ENCODE measurements at places on chromosomes 4 and X.

DNA sequence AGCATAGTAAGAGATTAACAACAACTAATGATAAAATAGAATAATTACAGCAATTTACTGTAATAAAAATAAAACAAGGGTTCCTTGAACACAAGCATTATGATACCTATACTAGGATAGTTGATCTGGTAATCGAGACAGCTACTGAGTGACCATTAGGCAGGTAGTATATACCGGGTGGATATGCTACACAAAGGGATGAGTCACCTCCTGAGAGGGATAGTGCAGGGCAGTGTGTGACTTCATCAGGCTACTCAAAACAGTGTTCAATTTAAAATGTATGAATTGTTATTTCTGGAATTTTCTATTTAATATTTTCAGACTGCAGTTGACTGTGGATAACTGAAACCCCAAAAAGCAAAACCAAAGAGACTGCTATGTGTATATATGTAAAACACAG is 9.7 kb upstream of the ANTXR2 start:
- no peak for DNase-seq

GRCh38 chrX:16743604-16744325 is 24.4 kb downstream of the SYAP1 start:
- DNase-seq = no peak

DNA sequence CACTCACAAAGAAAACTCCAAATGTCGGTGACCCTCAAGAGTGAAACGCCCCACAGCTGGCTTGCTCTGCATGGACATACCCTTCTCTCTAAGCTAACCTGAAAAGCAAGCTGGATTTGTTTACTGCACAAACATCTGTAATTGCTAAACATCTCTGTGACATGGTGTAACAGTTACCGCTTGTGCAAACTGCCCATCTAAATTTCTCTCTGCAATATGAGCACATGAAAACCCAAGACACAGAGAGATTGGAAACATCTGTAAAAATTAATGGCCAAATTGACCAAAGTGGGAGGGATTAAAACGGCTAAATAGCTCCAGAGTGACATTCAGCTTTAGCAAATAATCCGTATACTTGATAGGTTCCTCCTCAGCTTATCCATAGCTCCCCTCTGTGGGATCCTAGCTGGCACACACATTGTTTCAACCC is 155.0 kb upstream of the MAP3K15 start:
- DNase-seq = no peak

- DNase-seq = no peak
Measured at GRCh38 chrX:110156167-110156754, 153.3 kb downstream of the TMEM164 start.

- no peak for DNase-seq
Measured at GRCh38 chr4:13262816-13263215, 221.3 kb downstream of the RAB28 start.

DNA sequence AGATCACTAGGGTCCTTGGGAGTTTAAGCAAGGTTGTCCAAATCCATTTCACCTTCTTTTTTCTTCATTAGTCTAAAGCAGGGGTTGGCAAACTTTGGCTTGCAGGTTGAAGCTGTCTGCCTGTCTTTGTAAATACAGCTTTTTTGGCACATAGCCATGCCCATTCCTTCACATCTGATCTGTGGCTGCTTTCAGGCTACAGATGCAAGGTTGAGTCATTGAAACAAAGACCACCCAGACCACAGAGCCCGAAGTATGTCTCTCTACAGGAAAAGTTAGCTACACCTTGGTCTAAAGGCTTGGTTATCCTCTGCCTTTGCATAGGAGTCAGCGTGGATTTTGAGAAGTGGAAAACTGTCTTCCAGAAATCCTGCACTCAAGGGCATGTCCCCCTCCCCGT is 238.1 kb upstream of the STS start:
- DNase-seq = no peak

DNA sequence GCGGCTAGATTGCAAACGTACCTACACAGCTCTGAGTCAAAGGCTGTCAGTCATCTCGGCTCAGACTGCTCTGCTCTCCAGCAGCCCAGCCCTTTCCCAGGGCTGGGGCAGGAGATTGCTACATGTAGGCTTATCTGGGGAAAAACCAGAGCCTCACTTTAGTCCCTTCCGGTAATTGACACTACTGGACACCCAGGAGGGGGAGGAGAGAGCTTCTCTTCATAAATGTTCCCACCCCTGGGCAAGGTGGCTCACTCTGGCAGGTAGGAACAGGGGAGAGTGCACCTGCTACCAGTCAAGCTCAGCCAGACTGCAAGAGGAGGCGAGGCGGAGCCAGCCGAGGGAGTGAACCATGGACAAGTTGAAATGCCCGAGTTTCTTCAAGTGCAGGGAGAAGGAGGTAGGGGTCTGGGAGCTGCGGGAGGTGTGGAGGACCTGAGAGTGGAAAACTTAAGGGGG is at the start of gene SLC6A14:
TSS of gene SLC6A14 (plus strand) at position 249 of the 459 bp plus-strand sequence. CDS start at position 353, 104 bp downstream.
- DNase-seq = no peak

GRCh38 chr4:71304289-71304850 is 34.5 kb upstream of the SLC4A4 start:
- no peak for DNase-seq

DNA sequence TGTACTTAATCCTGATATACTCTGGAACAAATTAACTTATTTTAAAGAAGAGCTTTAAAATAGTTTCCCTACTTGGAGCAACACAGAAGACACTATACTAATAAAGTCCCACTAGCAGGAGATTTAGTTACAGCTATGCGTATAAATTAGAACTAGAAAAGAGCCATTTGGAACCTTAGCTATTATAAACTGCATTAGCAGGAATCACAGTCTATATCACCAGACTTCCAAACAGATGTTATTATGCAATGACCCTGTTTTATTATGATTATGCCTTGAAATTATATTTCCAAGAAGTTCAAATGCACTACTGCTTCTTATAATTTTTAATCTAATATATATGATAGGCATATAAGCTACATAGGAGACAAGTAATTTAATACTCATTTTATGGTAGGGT is 95.5 kb upstream of the WDR44 start:
- no peak for DNase-seq

DNA sequence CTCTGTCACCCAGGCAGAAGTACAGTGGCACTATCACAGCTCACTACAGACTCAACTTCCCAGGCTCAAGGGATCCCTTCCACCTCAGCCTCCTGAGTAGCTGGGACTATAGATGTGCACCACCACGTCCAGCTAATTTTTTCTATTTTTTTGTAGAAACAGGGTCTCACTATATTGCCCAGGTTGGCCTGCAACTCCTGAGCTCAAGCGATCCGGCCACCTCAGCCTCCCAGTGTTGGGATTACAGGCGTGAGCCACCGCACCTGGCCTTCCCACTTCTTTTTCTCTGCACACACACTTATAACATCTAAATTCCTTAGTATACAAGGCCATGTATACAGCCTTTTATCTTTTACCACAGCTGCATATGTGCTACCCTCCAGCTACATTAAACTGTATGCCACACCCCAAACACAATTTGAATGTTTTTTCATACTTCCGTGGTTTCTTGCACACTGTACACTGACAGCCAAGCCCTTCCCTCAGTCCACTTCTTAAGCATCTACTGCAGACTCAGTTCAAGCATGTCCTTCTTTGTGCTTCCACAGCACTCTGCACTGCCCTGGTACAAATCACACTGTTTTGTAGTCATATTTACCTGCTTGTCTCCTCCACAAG is 6.5 kb downstream of the SLC7A3 start:
- DNase-seq = no peak

DNA sequence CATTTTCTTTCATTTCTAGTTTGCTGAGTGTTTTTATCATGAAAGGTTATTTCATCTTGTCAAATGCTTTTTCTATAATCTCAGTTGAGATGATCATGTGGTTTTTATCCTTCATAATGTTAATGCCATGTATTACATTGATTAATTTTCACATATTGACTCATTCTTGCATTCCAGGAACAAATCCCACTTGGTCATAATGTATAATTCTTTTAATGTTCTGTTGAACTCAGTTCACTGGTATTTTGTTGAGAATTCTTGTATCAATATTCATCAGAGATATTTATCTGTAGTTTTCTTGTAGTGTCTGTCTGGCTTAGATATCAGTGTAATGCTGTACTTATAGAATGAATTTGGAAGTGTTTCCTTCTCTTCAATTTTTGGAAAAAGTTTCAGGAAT is 16.7 kb upstream of the LHFPL1 start:
- no peak for DNase-seq

DNA sequence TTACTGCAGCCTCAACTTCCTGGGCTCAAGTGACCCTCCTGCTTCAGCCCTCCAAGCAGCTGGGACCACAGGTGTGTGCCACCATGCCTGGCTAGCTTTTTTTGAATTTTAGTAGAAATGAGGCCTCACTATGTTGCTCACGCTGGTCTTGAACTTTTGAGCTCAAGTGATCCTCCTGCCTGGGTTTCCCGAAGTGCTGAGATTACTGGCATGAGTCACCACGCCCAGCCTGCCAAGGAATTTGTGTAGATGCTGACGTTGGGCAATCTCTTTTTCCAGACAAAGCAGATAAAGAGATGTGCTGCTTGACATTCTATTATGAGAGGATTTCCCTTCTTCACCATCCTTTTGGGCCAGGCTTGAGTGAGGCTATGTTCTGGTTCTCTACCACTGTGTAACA is 254.5 kb upstream of the RPS6KA3 start:
- no peak for DNase-seq

DNA sequence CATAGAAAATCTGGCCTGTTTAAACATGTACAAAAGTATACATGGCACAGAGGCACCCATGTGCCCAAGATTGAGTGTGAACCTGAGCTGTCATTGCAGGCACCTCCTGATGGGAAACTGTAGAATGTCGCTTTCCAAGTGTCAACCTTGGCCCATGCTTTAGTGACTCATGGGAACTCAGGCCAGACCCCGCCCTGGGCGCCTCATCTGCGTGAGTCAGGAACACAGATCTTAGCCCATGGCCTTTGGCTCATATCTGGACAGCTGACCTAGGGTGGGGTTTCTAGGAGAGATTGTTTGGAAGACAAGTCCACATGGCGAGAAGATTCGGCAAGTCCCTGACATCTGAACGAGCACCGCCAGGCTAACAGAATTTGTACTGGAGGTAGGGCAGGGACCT is 50.0 kb downstream of the CYTL1 start:
- DNase-seq = no peak

- no peak for DNase-seq
Measured at GRCh38 chr4:8727546-8728510, 135.3 kb downstream of the CPZ start.

DNA sequence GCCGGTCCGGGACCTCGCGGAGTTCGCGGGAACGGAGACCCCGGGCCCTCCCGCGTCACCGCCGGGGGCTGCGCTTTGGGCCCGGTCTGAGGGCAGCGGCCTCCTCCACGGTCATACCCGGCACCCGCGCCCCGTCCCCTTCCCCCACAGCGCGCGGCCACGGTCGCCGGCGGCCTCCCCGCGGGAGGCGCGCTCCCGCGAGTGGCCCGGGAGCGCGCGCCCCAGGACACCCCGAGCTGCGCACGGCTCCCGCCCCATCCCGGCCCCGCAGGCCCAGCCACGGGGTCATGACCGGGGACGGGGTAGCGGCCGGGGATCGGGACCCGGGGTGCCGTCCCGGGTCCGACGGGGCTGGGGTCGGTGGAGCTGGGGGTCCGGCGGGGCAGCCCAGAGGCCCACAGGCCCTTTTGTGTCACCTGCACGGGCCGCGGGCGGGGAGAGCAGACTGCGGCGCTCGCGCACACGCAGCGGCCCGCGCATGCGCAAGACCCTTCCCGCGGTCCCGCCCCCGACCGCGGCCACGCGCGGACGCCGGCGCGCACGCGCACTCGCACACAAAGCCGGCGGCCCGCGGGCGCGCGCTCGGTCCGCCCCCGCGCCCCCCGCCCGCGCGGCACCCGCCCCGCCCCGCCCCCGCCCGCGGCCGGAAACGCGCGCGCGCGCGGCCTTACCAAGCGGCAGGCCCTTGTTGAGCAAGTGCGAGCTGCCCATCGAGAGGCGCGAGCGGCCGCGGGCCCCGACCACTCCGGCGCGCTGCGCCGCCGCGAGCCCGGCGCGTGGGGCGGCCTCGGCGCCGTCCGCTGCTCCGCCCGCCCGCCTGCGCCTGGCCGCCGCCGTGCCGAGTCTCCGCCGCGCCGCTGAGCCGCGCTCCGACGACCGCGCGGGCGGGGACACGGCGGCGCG is at the start of gene CTBP1:
TSS of gene CTBP1 (minus strand) at position 886 of the 903 bp plus-strand sequence. CDS start 7,799 bp downstream, outside the sequence.
- peak; percentile 74 for DNase-seq

DNA sequence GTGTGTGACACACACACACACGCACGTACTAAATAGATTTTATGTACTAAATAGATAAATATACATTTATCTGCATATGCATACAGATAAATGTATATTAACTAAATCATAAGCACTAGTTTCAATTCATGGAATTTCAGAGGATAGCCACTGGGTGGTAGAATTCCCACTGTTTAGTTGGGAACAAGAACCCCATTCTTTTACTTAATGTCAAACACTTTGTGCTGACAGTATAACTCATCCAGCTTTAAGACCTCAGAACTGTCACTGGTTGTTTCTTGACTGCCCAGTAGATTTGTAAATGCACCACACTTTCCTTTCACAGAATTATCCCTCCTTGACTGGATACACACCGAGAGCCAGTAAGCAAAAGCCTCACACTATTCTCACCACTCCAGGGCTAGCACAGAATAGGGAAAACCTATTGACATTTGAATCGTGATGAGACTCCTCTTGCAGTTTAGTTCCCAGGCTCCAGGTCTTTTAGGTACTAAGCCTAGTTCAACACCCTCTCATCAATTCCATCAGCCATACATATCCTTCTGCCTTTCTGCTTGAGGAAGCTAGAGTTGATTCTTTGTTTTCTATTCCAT is 32.4 kb downstream of the PPARGC1A start:
- no peak for DNase-seq

DNA sequence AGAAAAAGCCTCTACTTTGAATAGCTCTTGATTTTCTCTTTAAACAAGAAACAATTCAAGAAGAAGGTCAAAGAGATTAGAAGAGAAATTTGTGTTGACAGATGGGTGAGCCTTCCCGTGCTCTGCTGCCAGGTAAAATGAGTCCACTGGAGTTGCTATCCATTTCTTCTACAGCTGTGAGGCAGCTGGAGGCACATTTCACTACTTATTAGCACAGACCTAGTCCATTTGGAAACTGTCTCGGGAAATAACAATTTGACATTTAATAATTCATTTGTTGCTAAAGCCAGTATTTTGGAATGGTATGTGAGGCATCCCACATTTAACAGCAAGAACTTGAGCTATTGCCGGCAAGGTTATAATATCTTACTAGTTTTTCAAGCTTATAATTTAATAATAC is 396.8 kb upstream of the GRIA3 start:
- DNase-seq = no peak

DNA sequence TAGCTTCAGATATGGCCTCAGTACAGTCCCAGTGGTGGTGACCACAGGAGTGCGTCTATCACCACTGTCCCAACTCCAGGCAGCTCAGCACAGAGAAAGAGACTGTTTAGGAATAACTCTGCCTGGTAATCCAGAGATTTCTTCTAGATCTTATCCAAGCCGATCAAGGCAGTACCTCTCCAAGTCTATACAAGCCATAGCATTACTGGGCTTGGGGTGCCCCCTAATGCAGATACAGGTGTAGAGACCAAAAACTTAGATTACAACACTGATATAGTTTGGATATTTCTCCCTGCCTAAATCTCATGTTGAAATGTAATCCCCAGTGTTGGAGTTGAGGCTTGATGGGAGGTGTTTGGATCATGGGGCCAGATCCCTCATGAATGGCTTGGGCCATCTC is 100.9 kb downstream of the PTCHD1 start:
- DNase-seq = no peak

All from stimulated activated CD4-positive, alpha-beta T cell treated with anti-CD3 and anti-CD28 coated beads, Interleukin-1b, Interleukin-23, amount 100 ng/mL, for 1 hour (primary cell).